ENCODE measurements at places on chromosomes 11 and 22. TPM values are rescaled to one million over a fixed set of nuclear protein-coding genes. Genes with fewer than 3 reads are reported as not detected.

Gene ANKRD42
- total RNA-seq: 11.6 TPM

Gene MMP1
- not detected for total RNA-seq

Gene P2RY6
- 3.5 TPM for total RNA-seq

Gene OR52A1
- total RNA-seq: not detected

Gene OR52I2
- total RNA-seq: not detected

Gene TPBGL
- 0.68 TPM for total RNA-seq

Gene LRRC4C
- total RNA-seq: 0.28 TPM

Gene EXPH5
- 17.3 TPM for total RNA-seq

Gene NUP98
- total RNA-seq: 127 TPM

Gene OR2D3
- not detected for total RNA-seq

Gene NTM
- total RNA-seq: not detected

Gene MEI1
- 7.4 TPM for total RNA-seq

Gene OR5P2
- 0.91 TPM for total RNA-seq

Gene OR52H1
- 0.57 TPM for total RNA-seq

Gene TRIM64
- not detected for total RNA-seq

Gene GAL
- total RNA-seq: 4.8 TPM

Gene SPTY2D1
- total RNA-seq: 18.0 TPM

Gene NAA40
- 23.3 TPM for total RNA-seq

Gene BCO2
- total RNA-seq: 9.1 TPM

Gene NOX4
- 1.6 TPM for total RNA-seq

Gene PLCB3
- 26.3 TPM for total RNA-seq

Gene MIAT
- total RNA-seq: 0.50 TPM

Gene TMA7B
- not detected for total RNA-seq

Gene PKDREJ
- 0.68 TPM for total RNA-seq

Gene MOGAT2
- 4.1 TPM for total RNA-seq

Gene OR6A2
- total RNA-seq: 0.57 TPM

Gene OR1S1
- not detected for total RNA-seq

Gene OR52E8
- total RNA-seq: not detected

Gene KCNJ1
- not detected for total RNA-seq

Gene RIMBP3C
- 6.4 TPM for total RNA-seq

Gene C11orf16
- total RNA-seq: not detected

Gene CRYBB1
- total RNA-seq: not detected

Gene SLC22A8
- total RNA-seq: not detected

Gene NCAM1
- 3.8 TPM for total RNA-seq

Gene OR5B21
- total RNA-seq: not detected

Gene OR51B2
- not detected for total RNA-seq

Gene SLC22A9
- total RNA-seq: not detected

Gene APOBEC3A
- total RNA-seq: 1.6 TPM

Gene NXPE4
- total RNA-seq: 0.18 TPM

Gene TSSK2
- 8.0 TPM for total RNA-seq

Gene RFPL3
- not detected for total RNA-seq

Gene ARAP1
- 109 TPM for total RNA-seq

Gene CCDC188
- 1.2 TPM for total RNA-seq

Gene ARHGAP20
- 3.7 TPM for total RNA-seq

Gene SEC14L6
- total RNA-seq: 22.9 TPM

Gene RIBC2
- total RNA-seq: 7.4 TPM

Gene NXF1
- total RNA-seq: 75.6 TPM

Gene SCUBE2
- total RNA-seq: 69.8 TPM

Gene MTA2
- 110 TPM for total RNA-seq

Gene SLC1A2
- total RNA-seq: 1.5 TPM

Gene PLEKHA7
- total RNA-seq: 38.3 TPM

Gene MDK
- 164 TPM for total RNA-seq
